ENCODE measurements at places on chromosomes 2 and 18. TPM values are rescaled to one million over a fixed set of nuclear protein-coding genes. Genes with fewer than 3 reads are reported as not detected.

- peak; percentile 42 for ATAC-seq
Measured at GRCh38 chr18:45670281-45670962, 53.6 kb upstream of the SLC14A1 start.

- no peak for ATAC-seq
Measured at GRCh38 chr2:43465234-43465633, 130.6 kb downstream of the THADA start.

DNA sequence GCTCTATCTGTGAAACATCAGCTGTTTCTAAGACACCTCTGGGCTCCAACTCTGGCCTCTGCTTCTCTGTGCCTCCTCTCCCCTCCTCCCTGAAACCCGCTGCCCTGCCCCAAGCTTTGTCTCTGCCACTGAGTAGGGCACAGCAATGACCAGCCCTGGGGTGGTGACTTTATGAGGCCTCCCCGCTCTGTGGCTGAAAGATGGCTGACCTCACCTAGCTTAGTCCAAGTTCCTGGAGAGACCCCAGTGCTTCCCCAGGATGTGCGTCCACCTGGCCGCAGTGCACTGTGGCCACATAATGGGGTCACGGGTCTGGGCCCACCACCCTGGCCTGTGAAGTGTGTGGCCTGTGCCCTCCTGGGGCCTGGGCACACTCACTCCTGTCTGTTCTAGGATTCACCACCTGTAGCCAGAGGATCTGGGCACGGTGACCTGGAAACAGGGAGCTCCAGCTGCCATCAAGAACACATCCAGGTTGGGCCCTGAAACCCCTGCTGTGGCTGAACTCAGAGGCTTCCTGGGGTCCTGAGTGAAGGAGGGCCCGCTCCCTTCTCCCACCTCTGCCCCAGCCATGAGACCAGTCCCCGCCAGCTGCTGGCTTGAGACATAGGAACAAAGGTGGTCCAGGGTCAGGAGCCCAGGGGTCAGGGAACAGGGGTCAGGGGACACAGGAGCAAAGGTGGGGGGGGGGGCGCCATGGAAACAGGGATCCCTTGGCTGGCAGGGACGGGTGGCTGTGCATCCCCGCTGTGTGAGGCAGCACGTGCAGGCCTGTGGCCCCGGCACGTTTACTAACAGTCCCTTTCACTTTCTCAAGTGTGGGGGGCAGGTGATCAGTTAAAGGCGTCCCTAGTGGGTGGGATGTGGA is 29.3 kb upstream of the OTOS start:
- ATAC-seq = no peak

GRCh38 chr2:145849466-145849865 is 1329.5 kb upstream of the ZEB2 start:
- ATAC-seq = no peak

Gene NEU2
- not detected for total RNA-seq

Data from gastroesophageal sphincter (tissue), 4 donors.